ENCODE measurements at places on chromosomes 6 and 20.

GRCh38 chr20:38692436-38693411 is 31.6 kb upstream of the SLC32A1 start:
- peak; percentile 70 for DNase-seq

- no peak for DNase-seq
Measured at GRCh38 chr6:56243518-56244070, 3.8 kb downstream of the COL21A1 start.

GRCh38 chr20:40313730-40314129 is 375.3 kb downstream of the MAFB start:
- no peak for DNase-seq

DNA sequence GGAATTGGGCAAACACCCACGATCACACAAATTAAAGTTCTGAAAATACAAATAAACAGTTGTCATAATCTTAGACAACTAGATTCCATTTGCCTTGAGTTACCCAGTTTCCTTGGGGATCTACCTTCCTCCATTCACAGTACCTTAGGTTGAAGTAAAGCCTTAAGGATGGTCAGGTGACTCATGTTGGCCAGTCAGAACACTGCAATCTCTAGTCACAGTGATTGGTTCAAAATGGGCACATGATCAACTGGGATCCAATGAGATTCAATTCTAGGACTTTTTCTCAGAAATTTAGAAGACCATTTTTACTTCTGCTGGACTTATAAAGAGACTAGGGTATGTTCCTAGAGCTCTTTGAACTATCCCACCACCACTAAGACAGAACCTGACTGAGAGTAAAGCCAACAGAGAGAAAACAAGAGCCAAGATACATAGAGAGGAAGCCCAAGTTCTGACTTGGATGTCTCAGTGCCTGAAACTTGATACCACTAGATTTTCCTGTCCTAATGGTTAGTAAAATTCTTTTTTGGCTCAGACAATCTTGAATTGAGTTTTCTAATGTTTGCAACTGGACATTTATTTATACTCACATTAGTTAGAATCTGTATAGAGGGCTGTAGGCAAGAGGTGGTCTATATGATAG is 8.6 kb upstream of the CLIC5 start:
- DNase-seq, result no peak

GRCh38 chr6:123022975-123023374 is 26.9 kb downstream of the CLVS2 start:
- DNase-seq, result peak; percentile 6
